Iris pigment epithelial cell (primary cell): ENCODE measurements at places on chromosomes 3 and 15.

- DNase-seq: no peak
Measured at GRCh38 chr15:71662306-71662705, 148.0 kb upstream of the NR2E3 start.

DNA sequence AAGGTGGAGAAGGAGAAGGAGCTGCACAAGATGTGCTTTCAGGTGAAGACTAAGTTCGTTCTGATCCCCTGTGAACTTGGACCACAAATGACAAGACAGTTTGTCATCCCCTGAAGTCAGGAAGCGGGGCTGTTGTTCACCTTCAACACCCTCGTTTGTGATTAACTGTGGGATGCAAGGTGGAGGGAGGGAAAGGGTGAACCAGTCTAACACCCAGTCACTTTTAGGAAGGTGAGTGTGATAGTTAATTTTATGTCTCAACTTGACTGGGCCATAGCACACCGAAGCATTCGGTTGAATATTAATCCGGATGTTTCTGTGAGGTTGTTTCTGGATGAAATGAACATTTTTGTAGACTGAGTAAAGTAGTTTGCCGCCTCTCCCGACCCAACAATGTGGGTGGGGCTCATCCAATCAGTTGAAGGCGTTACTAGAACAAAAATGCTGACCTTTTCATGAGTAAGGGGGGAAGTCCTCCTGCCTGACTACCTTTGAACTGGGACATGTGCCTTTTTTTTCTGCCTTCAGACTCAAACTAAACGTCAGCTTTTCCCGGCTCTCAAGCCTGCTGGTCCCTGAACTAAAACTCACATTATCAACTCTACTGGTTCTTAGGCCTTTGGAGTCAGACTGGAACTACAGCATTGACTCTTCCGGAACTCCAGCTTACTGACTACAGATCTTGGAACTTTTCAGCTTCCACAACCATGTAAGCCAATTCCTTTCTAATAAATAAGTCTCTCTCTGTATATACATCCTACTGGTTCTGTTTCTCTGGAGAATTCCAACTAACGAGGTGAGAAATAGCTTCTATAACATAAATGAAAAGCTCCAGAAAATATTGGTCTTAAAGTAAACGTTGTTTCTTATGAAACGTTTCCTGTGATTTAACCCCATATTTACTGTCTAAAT, 264.0 kb upstream of the SLITRK3 start:
- DNase-seq: no peak

DNA sequence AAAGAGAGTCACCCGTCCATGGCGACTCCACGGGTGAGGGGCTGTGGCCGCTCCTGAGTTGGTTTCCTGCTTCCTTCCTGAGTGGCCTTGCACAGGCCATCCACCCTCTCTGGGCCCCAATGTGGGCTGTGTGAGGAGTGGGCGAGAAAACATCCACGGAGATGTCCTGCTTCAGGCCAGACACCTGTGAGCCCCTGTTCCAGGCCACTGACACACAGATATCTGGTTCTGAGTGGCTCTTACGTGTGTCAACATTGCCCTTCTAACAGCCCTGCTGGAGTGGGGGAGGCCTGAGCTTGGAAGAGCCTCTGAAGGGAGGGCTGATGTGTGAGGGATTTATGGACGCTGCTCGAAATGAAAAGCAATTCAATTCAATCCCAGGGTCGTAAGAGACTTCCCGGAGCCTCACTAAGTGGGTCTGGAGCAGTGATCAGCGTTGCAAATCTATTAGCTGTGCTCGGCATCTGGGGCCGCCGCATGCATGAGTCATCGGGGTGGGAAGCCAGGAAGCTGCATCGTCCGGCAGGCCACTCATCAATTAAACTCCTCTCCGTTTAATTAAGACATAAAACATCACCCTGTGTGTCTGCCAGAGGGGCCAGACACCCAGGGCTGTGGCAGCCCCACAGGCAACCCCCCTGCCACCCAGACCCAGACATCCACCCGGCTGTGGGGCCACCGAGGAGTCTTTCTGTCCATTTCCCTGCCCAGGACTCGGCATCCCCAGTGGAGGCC, 20.0 kb upstream of the PRR23E start:
- DNase-seq: peak; percentile 60

DNA sequence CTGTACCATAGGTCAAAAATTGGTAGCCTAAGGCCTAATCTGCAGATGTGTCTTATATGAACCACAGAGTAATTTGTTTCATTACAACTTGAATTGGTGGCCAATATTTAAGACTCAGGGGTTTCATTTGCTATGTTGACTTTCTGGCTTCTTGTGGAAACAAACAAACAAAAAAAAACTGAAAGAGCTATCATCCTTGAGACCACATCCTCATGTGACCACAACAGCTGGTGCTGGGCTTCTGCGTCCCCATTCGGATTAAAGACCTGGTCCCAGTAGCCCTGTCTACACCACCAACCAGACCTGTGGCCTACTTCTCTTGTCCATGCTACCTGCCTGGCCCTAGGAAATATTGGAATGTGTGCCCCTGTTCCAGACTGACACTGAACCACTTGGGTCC, 61.7 kb downstream of the STRIT1 start:
- DNase-seq: no peak

DNA sequence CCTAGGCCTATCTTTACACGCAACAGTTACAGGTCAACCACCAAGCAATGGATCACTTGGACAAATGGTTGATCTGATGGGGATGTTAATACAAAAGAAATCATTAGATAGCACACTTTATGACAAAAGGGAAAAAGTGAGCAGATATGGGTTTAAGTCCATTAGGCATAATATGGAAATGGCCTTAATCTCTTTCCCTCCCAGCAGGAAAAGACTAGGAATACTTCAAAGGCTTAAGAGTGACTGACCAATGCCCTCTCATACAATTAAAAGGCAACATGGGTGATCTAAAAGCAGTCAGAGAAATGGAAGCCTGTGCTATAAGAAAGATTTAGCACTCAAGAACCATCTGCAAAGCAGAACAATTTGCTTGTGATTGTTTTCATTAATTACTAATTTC, 3.3 kb downstream of the PRTG start:
- no peak for DNase-seq

GRCh38 chr3:98784666-98785600, 21.8 kb downstream of the ST3GAL6 start:
- DNase-seq: peak; percentile 96

DNA sequence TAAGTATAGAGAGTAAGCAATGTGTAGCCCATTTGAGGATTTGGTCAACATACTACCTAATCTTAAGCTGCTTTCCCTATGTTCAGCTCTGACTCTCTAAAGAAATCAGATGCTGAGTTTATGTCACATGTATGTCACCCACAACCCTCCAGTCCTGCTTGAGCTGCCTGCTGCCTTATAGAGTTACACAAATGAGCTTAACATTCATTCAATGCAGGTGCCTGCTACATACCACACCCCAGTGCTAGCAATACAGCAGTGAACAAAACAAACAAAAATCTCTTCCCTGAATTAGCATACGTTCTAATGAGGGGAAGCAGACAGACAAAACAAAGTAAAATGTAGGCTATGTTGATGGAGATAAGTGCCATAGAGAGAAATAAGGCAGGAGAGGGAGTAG, 93.0 kb downstream of the HHLA2 start:
- DNase-seq: no peak

- no peak for DNase-seq
Measured at GRCh38 chr15:37370941-37371340, 270.6 kb upstream of the MEIS2 start.

DNA sequence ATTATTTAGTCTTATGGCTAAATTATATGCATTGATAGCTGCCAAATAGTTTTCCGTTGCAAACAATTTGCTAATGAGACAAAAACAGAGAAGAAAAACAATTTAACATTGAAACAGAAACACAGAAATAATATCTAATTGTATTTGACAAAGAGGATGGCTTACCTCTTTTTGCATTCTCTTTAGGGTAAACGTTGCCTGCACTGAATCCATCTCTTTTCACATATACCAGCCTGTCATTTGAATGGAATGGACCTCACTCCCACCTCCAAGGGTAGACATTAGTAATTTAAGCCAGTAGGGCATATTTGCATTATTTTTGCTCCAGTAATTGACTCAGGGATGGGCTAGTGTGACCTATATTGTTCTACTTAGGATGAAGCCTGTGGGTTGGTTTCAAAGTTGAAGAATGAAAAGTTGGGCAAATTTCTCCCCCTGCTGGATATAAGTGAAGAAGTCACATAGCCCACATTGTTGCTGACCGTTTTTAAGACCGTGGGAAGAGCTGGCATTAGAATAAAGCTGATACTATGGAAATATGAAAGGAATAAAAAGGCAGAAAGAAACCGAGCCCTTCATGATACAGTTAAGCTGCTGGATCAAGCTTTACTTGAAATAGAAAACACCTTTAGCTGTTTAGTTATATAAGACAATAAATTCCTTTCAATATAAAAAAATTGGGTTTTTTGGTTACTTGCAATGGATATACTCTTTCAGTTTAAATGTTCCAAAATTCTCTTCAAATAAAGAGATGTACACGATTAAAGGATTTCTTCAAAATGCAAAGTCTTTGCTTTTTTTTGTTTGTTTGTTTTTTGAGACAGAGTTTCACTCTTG, 26.9 kb downstream of the PIERCE2 start:
- DNase-seq: peak; percentile 78

DNA sequence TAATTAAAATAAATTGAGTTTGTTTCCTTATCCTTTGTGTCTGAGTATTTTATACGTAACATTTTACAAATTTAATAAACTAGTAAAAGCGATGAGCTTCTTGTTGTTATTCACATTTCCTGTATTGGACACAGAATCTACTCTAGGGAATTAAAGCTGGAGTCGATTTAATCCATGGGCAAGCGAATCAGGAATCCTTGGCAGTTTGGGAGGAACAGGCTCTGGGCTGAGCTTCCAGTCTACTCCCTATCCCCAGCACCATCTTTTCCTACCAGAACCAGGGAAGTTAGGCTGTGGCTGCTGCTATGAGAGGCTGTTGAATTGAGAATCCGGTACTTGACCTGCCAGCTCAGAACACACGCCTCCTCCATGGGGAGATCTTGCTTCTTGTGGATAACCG, 437.3 kb upstream of the TPM1 start:
- DNase-seq: no peak

- DNase-seq: no peak
Measured at GRCh38 chr3:156478891-156479290, 76.0 kb downstream of the SSR3 start.

DNA sequence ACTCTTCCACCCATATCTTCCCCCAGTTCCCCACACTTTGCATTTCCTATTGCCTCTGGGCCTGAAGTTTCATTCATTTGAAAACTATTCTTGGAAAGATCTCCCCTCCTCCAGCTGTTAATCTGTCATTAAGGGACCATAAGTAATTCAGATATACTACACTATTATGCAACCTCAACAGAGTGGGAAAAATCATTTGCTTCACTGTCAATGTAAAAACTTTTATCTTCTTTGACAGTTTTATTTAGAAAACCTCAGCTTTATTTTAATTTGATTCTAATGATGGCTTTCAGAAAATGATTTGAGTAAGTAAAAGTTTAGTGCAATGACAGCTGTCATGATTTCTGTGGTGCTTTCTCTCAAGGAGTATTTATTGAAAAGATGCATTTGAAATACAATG, 435.3 kb upstream of the KCNMB2 start:
- no peak for DNase-seq

- no peak for DNase-seq
Measured at GRCh38 chr3:126125341-126125740, 41.4 kb upstream of the SLC41A3 start.

DNA sequence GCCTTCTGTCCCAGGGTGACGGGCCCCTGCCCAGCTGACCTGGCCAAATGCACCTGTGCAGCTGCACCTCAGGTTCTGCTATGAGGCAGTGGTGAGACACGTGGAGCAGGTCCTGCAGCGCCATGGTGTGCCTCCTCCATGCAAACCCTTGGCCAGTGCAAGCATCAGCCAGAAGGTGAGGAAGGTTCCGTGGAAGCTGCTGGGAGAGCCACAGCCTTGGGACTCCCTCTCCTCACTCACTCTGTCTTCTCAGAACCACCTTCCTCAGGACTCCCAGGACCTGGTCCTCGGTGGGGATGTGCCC, 31.6 kb downstream of the PTPN23 start:
- DNase-seq: no peak

GRCh38 chr3:14113965-14114635, 10.6 kb downstream of the CHCHD4 start:
- DNase-seq: no peak

GRCh38 chr3:64080616-64081234, 57.4 kb upstream of the PSMD6 start:
- no peak for DNase-seq

DNA sequence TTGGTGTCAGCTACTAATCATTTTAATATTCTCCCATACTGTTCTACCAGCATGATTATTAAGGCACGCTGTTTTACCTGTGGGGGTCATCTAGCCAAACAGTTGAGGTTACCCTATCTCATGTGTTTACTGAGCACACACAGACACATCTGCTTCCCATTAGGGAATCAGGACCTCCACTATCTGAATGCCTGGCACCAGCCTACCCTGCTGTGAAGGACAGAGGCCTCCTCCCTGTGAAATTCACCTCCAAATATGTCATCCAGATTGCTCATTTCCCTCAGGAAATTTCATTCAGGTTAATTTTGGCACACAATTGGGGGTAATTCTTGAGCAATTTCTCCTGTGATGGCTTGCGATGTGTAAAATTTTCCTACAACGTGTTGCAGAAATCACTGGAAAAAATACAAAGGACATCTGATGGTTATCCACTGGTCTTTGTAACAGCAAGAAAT, 155.6 kb upstream of the NR2E3 start:
- peak; percentile 25 for DNase-seq

GRCh38 chr15:93359425-93360131, 270.6 kb upstream of the RGMA start:
- DNase-seq: no peak

- DNase-seq: no peak
Measured at GRCh38 chr3:45571216-45571615, 23.3 kb upstream of the LIMD1 start.

DNA sequence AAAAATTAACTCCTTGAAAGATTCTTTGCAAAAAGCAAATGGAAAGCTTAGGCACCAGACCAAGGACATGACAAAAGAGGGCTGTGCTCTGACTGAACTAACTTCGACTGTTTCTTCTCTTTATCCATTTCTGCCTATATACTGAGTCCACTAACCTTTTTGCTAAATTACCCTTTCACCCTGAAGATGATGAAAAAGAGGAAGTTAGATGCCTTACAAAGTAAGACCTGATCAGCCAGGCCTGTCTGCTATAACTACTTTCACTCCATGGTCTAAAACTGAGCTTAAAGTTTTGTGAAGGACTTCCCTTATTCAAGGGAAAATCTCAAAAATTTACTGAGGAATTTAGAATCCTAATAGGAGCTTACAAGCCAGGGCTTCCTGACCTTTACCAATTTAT, 6.2 kb upstream of the IGSF10 start:
- no peak for DNase-seq
